ENCODE measurements at places on chromosomes 2 and 18.

DNA sequence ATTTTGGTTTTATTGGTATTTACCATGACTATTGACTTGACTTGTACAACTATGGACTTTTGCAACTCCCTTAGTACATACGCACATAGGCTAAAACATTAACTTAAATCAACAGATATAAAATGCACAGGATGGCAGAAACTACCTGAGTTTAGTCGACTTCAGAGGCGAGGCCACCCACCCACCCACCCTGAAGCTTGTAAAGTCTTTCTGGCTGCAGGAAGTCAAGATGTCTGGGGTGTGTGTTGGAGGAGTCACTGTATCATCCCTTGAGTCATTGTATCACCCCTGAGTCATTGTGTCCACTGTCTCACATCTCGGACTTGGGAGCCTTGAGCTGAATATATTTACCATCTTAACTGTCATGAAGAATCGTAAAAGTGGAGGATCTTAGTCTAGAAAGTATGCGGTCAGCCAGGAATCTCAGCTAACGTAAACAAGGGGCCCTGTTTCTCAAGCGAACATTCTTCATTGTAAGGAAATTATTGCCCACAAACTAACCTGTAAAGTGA, 140.0 kb upstream of the ST6GAL2 start:
- DNase-seq: no peak

GRCh38 chr2:174035981-174036742, 71.0 kb upstream of the SP3 start:
- no peak for DNase-seq

- no peak for DNase-seq
Measured at GRCh38 chr2:166727095-166727494, 161.2 kb upstream of the XIRP2 start.

DNA sequence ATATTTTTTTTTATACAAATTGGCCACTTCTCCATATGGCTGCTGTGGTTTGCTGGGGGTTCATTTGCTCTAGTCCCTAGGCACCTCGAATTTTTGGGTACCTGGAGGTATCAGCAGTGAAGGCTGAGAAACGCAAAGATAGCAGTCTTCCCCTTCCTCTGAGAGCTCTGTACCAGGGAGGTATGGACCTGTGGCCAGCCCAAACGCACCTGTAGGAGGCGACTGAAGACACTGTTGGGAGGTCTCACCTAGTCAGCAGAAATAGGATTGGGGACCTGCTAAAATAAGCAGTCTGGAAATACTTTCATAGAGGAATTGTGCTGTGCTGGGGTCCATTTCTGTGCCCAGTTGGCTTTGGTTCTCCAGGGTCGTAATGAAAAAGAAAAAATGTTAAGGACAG, 292.2 kb upstream of the CYP26B1 start:
- no peak for DNase-seq

GRCh38 chr2:174699993-174700766, 64.1 kb downstream of the CHRNA1 start:
- no peak for DNase-seq

DNA sequence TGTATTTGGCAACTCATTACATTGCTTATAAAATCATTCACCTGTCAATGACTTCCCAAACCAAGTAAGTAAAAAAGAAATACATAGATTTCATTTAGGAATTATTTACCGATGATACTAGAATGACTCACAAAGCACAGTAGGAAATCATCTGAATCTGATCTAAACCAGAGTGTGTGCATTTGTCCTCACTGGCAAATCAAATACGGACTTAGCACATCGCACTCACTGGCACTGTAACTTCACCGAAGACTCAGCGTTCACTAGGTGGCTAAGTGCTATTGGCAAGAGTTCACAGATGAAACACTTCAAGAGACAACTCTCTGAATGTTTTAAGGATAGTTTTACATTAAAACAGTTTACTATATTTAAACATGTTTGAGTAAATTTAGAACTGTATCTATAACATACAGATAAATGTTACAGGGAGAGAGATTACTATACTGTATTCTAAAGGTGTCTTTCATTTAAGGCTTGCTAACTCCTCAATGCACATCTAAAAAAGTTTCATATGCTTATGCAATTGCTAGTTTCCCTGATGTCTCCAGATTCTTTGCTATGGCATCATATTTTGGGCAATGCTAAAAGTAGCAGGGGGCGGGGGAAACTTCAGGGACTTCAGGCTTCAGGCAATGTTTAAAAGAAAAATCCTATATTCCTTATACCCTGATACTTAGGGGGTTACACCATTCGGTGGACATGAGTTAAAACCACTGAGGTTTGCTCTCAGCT, 48.8 kb downstream of the STK39 start:
- no peak for DNase-seq

GRCh38 chr2:27992787-27993401, 102.4 kb downstream of the BABAM2 start:
- DNase-seq: no peak

DNA sequence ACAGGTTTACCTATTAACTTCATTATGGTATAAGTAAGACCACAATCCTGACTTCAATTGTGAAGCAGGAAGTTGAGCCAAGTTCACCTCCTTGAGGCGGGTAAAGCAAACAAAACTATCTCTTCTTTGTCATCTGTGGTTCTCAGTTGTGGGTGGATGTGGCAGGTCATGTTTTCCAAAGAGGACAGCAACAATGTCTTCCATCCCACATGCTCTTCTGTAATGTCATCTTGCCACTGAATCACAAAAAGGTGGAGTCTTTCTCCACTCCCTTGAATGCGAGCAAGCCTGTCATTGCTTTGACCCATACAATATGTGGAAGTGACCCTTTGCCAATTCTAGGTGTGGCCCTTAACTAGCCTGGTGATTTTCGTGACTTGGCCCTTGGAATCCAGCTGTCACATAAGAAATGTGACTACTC, 98.7 kb downstream of the GRB14 start:
- DNase-seq: no peak

- no peak for DNase-seq
Measured at GRCh38 chr2:105798595-105798994, 53.9 kb downstream of the NCK2 start.

- DNase-seq: no peak
Measured at GRCh38 chr2:26563686-26564085, 77.5 kb downstream of the CIB4 start.

- no peak for DNase-seq
Measured at GRCh38 chr18:23757437-23757733, 68.1 kb downstream of the LAMA3 start.

DNA sequence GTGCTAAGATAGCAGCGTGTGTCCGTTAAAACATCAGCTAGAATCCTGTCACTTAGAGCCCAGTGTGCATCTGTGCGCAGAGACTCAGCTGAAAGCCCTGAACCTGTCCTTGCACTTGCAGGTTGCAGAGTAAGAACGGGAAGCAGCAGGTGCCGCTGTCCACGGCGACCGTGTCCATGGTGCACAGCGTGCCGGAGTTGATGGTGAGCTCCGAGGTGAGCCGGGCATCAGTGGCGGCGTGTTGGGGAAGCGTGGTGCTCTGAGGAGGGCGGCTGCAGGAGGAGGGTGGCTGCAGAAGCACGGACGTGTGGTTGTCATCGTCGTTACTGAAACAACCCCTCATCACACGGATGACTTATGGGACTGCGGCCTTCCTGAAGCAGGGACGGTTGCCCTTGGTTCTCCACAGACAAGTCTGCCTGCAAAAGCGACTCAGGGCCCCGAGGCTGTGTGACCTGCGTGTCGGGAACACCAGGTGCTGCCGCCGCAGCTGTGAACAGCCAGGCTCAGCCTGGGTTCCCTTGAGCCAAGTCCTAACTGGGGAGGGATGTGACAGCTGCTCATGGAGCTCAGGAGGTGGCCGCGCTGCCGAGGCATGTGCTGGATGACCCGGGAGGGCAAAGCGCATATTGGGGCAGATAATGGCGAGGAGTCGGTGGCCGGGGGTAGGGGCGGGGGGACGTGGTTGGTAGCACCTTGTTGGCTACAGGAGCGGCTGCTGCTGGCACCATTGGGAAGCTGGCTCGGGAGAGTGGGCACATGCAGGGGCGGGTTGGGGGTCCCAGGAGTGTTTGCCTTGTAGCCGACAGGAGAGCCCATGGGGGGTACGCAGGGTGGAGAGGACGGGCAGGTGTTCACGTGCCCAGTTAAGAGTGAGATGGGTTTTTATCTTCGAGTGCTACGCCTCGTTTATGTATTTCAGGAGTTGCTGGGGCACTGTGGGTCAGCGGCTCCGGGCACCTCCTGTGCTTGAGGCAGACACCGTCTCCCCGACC, 16.6 kb downstream of the CTDP1 start:
- no peak for DNase-seq

GRCh38 chr2:224405412-224405811, 3.5 kb upstream of the FAM124B start:
- DNase-seq: no peak

All from NCI-H2081 treated with DMSO at 0.1 percent for 48 hours (cell line).